ENCODE measurements at places on chromosomes 2 and 18.

GRCh38 chr2:185978634-185979407 lies 240.2 kb downstream of the FSIP2 start:
- DNase-seq = no peak

- DNase-seq = no peak
These were observed 1282.4 kb upstream of the PIK3C3 start for GRCh38 chr18:40672590-40672989.

- no peak for DNase-seq
These were observed 2.1 kb upstream of the PUM2 start for GRCh38 chr2:20352581-20353216.

DNA sequence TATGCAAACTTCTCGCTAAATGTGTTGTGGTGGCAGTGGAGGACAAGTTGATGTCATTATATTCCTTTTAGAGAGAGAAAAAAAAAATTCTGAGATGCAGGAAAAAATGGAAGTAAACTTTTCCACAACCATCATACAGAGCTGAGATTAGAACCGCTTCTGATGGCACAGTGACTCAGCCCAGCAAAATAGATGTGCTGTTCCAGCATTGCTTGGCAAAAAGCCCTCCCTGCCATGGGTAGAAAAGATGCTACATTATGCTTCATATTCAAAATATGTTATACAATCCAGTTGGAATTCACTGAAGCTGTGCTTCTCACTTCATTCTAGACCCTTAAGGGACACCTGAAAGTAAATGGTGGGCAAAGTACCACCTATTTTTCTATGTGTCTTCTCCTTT lies 1047.6 kb upstream of the FANCL start:
- no peak for DNase-seq

DNA sequence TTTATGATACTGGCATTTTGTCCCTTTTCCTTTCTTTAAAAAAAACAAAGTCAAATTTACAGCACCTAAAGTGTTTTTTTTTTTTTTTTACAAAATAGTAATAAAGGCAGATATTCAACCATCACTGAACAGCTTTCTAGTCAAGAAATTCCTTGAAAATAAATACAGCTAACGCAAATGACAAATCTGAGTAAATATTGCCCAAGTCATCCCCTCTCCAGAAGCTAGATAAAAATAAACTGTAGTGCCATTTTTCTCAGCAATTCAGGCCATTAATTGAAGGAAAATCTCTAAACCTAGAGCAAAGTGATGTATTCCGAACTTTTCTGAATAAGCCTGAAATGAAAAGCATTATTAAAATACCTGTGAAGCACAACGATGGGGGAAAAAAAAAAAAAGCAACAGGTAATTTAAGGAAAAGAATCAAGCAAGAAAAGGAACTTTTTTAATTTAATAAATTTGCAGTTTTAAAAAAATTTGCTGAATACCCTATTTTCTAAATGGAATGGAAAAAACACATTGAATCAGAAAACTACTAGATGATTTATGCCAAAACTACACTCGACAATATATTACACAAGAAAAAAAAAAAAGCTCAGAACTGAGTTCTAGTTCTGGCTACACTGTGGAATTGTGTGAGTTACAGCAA lies 6.9 kb downstream of the SP3 start:
- no peak for DNase-seq

DNA sequence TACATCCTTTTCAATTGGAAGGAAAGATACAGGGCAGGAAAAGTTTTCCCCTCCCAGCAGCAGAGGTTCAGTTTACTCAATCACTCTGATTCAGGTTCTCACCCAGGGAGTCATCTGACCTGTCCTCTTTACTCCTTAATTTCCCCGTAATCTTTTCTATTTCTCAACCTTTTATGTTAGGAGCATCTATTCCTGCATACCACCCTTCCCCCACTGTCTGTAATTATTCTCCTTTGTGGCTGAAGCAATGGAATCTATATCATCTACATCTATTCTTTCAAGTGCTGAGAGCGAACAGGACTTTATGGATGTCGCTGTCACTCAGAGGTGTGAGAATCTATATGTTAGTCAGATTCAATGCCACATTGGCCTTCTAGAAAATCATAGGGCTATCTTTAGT lies 175.2 kb downstream of the NOL4 start:
- DNase-seq = no peak

DNA sequence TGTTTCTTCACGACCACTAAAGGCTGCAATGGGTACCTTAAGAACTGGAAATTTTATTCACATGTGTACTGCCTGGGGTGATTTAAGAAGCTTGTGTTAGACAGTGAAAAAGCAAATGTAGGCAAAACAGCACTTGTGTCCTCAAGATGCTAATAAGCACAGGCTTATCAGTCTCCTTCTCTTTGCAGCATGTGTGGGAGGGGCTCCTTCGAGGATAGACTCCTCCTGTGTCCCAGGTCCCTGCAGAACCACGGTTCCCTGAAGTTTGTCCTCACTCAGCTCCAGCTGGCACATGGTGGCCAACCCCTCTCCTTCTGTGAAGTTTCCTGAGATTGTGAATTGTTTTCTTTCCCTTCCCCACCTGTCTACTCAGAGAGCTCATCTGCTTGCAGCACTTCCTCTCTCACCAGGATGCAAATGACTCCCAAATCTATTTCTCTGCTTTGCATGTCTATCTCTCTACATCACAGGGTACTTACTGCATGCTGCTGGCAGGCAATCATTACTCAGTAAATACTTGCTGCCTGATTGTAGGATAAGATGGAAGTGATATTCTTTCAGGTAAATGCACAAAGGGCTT lies 589.6 kb upstream of the KLHL29 start:
- no peak for DNase-seq

- no peak for DNase-seq
These were observed 15.2 kb downstream of the HIBCH start for GRCh38 chr2:190304404-190304803.

DNA sequence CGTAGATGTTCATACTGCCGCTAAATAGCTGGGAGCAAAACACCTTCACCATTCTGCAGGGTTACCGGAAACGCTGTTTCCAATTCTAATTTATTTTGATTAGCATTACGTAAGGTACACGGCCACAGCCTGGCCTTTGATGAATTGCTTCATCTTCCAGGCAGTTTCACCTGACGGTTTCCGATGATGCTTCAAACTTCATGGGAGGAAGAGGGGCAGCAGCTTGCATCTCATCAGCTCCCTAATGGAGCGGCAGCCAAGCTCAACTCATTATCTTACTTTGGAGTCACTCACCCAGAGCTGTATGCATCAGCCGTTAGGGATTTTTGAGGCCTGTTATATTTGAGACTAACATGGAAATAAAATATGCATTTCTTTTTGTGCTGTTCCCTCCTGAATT lies 54.8 kb downstream of the TMEM18 start:
- no peak for DNase-seq

DNA sequence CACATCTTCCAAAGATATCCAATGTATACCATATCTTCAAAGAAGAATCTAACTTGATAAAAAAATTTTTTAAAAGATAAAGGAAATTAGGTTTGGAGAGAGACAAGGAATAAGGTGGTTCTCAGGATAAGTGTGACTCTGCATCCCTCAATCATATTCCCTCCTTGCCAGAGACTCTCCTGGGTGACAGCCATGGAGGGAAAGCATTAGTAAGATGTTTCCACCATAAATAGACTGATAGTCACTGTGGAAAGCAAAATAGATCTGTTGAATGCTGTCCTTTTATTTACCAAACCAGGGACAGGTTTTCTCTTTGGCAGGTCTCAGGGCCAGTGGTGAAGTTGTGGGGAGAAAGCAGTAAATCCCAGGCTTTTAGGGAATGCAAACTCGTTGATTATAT lies 107.6 kb downstream of the PRPF40A start:
- no peak for DNase-seq

GRCh38 chr18:6428851-6429395 lies 14.2 kb upstream of the L3MBTL4 start:
- DNase-seq = no peak

DNA sequence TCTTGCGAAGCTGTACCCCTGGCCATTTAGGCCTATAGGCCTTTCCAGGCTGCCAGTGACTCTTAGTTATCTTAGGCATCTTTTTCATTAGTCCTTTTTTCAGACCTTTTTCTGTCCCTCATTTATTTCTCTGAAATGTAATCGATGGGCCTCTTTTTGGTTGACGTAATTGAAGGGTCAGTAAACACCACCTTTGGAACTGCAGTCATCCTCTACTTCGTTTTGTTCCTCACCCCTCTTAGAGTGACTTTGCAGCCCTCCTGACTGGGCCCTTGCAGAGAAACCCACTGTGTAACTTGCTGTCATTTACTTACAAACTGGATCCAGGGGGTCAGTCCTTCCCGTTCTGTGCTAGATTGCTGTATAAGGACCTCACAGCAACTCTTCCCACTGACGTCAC lies 23.2 kb downstream of the CENPO start:
- no peak for DNase-seq

- no peak for DNase-seq
These were observed 152.7 kb upstream of the NT5C1B start for GRCh38 chr2:18741895-18742732.

- DNase-seq = no peak
These were observed 2.9 kb downstream of the ATP6V1B1 start for GRCh38 chr2:70938586-70938950.

DNA sequence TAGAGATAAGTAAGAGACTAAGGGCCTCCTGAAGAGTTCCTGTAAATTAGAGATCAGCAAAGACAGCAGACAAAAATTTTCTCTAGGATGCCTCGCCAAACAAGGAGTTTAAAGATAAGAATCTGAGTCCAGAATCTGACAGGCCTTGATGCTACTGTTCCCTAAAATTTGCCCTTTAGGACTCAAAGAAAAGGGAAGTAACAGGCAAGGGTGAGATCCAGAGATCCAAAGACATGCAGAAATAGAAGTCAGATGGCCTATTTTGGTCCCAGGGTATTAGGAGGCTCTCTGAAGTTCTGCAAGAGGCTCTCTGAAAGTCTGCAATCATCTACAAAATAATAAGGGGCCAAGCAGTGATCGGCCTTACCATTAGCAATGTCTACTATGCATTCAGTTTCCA lies 33.0 kb downstream of the GALNT5 start:
- no peak for DNase-seq

GRCh38 chr18:41150316-41150715 lies 804.7 kb upstream of the PIK3C3 start:
- DNase-seq = no peak

- no peak for DNase-seq
These were observed 80.4 kb downstream of the EPB41L3 start for GRCh38 chr18:5463390-5463789.

- no peak for DNase-seq
These were observed 290.1 kb downstream of the CLIP4 start for GRCh38 chr2:29405266-29405665.

DNA sequence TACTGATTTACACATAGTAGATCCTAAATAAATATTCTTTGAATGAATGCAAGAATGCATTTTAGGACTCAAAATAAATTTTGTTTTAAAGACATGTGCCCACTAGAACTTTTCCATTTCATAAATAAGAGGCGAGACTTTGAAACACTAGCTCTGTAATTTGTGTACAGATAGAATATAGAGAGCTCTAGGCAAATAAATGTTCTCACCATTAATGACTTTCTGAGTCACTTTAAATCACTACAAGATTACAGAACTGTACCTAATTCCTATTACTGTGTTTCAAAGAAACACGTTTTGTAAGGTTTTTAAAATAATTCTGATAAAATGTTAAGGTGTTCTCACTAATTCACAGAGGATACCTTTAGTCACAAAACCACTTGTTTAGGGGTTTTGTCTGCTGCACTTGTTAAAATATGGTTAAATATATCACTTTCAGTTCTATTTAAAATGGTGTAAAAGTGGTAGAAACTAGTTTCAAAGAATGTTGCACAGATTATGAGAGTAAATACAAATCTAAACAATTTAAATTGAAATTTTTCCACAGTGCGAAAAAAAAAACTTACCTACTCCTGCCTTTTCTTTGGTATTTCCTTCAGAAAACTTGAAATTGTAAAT lies 158.7 kb upstream of the ZC3H15 start:
- no peak for DNase-seq

- DNase-seq = no peak
These were observed 27.3 kb downstream of the DCDC2C start for GRCh38 chr2:3730646-3731045.

GRCh38 chr2:168998609-168999211 lies 32.4 kb downstream of the ABCB11 start:
- DNase-seq = no peak

- no peak for DNase-seq
These were observed 98.8 kb downstream of the KLHL29 start for GRCh38 chr2:23483791-23484190.

DNA sequence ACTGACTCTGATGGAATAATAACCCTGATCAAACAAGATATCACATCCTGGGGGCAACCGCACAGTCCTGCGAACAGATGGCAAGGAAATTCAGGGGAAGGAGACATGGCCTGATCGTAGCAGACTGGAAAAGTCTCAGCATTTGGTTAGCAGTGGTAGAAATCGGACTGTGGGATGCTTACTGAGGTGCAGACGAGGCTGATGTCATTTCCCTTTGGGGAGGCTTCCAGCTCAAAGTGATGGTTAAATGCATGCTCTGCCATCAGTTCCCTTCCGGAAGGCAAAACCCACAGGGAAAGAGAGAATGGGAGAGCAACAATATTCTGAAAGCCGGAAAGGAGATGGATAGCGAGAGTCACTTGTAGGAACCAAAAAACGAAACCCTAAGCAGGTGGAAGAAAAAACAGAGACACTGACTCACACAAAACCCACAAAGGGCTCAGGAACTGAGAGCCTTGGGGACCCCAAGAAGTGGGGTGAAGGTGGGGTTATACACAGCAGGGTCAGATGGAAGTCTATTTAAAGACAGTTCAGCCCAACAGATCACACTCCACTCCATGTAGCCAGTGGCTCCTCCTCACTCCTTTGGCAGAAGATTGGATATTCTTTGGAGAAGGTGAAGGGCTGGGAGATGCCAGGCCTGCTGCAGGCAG lies 93.1 kb downstream of the INPP5D start:
- DNase-seq = no peak

- DNase-seq = no peak
These were observed 10.4 kb upstream of the KCNK3 start for GRCh38 chr2:26682155-26682554.

DNA sequence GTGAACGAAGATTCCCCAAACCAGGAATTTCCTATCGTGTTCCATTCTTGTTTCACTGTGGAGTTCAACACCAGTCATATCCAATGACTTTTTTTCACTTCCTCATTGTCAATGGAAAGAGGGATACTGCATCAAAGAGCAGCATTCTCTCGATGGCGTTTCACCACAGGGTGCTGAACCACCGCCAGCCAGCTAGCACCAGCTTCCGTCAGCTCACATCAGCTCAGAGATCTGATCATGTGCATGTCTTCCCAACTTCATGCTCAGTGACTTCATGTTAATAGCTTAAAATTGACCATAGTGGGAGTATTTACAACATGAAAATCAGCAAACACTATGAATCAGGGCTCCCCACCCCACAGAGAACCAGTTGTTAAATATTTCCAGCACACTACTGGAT lies 359.9 kb downstream of the TNS1 start:
- DNase-seq = no peak
